ENCODE measurements at places on chromosomes 1 and 21.

DNA sequence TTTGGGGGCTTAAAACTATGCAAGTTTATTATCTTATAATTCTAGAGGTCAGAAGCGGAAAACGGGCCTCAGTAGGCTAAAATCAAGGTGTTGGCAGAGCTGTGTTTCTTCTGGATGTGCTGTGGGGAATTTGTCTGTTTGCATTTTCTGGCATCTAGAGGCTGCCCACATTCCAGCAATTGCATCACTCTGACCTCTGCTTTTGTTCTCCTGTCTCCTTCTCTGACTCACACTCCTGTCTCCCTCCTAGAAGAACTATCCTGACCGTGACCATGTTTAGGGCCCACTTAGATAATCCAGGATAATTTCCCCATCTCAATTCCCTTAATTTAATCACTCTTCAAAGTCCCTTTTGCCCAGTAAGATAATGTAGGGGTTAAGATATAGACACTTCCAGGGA is 127.4 kb upstream of the DEPDC1 start:
- no peak for DNase-seq

DNA sequence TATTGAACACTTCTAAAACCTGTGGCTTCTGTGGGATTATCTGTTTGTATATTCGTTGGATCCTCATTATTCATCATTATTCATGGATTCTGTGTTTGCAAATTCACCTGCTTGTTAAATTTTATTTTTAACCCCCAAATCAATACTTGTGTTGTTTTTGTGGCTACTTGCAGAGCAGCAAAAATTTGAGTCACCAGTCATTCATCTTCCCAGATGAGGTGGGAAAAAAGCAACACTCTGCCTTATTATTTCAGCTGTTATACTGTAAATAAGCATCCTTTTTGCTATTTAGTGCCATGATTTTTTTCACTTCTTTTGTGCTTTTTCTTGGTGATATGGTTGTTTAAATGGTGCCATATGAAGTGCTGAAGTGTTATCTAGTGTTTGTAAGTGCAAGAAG is 56.7 kb downstream of the RASAL2 start:
- DNase-seq: no peak

DNA sequence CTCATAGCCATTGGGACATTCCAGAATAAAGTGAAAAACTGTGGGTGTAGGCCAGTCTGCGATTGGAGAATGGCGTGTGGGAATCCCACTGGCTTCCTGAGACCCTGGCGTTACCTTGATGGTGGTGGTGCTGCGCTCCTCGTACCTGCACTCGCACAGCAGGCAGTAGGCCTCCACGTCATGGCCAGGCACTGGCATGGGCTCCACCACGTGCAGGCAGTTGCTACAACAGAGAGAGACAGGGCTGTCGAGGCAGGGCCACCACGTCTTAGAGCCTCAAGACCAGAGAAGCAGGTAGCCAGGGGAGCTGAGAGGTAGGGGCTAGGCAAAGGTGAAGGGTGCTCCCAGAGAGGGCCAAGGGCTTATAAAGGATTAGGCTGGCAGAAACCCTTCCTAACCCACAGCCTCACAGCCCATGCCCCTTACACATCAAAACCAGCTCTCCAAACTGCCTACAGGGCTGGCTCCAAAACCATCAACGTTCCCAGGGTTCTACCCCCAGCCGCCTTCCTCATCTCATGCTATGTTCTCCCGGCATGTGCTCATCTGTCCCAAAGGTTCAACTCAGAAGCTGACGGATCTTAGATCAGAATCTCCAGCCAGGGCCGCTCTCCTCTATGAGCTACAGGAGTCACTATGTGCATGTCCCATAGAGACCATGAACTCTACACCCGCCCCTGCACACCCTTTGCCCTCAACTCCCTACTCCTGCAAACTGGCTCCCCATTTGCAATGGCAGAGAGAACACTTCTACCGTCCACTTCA is 7.5 kb downstream of the TMEM9 start:
- no peak for DNase-seq

DNA sequence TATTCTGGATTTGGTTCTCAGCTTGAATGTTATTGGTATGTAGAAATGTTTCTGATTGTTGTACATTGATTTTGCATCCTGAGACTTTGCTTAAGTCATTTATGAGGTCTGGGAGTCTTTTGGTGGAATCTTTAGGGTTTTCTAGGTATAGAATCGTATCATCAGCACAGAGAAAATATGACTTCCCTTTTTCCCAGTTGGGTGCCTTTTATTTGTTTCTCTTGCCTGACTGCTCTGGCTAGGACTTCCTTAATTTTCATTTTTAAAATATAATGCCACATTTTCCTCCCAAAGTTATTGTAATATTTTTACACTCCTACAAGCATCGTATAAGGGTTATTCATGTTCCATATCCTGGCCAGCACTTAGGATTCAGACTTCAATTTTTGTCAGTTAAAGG is 111.1 kb downstream of the FNBP1L start:
- DNase-seq: no peak

GRCh38 chr1:15734901-15735300 is 1.2 kb upstream of the SLC25A34 start:
- DNase-seq: no peak

- no peak for DNase-seq
Measured at GRCh38 chr1:198776602-198777029, 137.8 kb downstream of the PTPRC start.

- DNase-seq: no peak
Measured at GRCh38 chr1:83822208-83822607, 176.7 kb downstream of the TTLL7 start.

DNA sequence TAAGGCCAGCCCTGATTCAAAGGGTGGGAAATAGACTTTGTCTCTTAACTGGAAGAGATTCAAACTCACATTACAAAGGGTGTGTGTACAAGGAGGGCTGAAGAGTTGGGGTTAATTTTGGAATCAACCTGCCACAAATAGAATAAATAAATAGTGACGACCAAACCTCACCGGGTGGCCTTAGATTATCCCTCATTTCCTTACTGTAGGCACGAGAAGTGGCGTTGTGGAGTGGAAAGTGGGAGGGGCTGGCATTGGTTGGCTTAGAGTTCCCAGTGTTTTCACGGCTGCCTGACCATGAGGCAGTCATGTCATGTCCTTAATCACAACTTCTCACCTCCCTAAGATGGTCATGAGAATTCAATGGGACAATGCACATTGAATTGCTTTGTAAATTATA is 21.3 kb upstream of the RUNX1 start:
- no peak for DNase-seq

GRCh38 chr1:236281198-236281653 is 532 bp downstream of the ERO1B start:
- no peak for DNase-seq

DNA sequence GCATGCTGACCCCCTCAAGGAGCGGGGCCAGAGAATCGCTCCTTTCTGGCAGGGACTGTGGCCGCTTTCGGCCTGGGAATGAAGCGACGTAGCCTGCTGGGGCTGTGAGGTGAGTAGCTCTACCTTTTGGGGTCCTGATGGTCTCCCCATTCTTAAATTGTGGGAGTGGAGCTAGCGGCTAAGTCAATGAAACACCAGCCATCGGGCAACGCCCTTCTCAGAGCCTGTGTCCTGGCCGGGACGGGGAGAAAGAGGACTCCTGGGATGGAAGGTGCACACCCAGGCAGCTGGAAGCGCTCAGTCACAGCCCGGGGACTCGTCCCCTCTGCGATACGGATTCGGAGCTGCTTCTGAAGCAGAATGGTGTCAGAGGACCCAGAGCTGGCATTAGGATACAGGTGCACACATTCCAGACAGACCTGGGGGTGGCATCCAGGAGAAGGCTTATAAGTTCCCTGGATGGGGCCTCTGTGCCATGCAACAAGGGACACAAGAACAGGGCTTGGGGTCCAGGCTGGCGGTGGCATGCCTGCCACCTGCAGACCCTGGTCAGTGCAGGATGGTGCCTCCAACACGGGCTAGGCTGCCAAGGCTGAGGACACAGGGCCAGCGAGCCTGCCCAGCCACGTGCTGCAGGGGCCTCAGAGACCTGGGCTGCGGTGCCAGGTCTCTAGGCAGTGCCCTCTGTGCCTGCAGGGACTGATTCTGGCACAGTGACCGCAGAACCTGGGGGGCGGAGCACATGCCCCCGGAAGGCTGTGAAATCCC is 945 bp upstream of the WNT9A start:
- no peak for DNase-seq

DNA sequence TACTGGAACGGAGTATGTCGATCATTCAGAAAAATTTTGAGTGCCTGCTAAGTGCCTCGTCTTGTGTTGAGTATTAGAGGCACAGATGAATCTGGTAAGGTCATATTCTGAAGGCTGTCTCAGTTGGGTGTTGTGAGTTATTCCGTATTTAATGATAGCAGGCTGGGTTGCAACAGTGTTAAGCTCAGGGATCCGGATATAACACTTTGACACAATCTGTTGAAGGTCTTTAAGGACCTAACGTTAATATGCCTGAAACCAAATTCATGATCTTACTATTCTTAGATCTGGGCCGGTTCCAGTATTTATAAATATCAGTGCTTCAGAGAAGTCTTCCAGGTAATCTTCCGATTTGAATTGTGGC is 555 bp downstream of the PRPF38A start:
- DNase-seq: peak; percentile 12

DNA sequence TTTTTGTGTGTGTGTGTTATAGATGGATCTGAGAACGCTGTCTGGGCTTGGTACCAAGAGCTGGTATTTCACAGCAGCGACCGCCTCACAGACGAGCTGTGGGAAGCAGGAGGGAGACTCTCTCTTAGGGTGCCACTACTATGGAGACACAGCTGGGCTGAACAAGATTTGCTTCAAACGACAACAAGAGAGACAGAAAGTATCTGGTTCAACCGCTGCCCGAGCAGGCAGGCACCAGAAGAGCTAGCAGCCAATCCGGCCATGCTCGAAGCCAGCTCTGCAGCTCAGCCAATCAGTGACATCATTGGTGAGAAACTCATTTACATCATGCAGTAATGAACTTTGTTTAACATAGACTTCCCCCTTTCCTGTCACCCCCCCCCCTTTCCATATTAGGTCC is 341.3 kb downstream of the USP25 start:
- DNase-seq: no peak

DNA sequence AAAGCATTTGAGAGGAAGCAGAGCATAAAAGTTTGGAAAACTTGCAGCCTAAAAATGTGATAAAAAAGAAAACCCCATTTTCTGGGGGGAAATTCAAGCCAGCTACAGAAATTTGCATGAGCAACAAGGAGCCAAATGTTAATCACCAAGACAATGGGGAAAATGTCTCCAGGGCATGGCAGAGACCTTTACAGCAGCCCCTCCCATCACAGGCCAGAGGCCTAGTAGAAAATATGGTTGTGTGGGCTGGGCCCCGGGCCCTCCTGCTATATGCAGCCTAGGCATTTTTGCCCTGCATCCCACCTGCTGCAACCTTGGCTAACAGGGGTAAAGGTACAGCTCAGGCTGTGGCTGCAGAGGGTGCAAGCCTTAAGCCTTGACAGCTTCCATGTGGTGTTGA is 299.6 kb upstream of the NCAM2 start:
- no peak for DNase-seq

DNA sequence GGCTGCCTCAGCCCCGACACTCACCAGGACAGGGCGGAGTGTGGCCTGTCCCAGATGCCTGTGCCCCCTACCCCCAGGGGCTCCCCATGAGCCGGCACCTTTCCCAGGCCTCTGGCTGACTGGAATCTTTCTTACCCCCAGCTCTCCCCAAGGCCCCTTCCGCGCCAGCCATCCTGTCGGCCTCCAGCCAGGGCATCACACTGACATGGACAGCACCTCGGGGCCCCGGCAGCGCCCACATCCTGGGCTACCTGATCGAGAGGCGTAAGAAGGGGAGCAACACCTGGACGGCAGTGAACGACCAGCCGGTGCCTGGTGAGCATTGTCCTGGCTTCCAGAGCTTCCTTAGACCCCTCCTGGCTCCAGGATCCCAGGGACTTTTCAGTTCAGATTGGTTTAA is 26.5 kb downstream of the IGFN1 start:
- DNase-seq: no peak
